Breast epithelium (tissue), 4 donors: ENCODE measurements at places on chromosomes 11 and 22.

- DNase-seq, result no peak
- H3K27ac ChIP-seq, result no peak overlapping the region
- H3K27me3 ChIP-seq, result no peaks in the 10 kb centered on the region
- no peaks in the 10 kb centered on the region for H3K4me1 ChIP-seq
Observed at GRCh38 chr11:32365192-32365591, 70.1 kb downstream of the WT1 start.

DNA sequence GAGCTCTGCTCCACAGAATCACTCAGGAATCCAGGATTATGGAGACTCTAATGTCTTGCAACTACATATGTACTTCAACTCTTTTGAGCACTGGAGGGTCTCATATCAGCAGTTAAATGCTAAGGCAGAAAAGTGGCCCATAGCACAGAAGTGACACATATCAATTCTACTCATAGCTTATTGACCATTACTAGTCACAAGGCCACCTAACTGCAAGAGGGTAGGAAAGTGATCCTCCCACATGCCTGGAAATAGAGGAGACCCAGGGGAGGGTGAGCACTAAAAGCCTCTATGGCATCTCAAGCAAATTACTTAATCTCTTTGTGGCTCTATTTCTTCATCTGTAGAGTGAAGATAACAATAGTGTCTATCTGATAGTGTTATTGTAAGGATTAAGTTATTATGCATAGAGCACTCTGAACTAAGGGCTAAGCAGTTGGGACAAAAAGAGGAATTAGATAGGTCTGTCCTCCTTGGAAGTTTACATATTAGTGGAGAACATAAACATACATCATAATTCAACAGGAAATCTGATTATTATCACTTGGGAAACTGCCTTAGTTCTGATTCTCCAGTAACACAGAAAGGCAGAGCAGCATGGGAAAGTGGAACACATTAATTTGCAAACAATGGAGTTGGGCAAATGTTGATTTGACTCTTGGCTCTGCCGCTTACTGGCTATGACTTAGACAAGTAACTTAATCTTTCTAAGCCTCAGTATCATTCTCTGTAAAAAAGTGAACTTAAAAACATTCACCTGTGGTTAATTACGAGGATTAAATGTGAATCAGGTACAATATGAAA lies 25.1 kb upstream of the USP47 start:
- H3K27ac ChIP-seq, result no peak overlapping the region
- H3K4me1 ChIP-seq, result no peaks in the 10 kb centered on the region
- no peak for DNase-seq

DNA sequence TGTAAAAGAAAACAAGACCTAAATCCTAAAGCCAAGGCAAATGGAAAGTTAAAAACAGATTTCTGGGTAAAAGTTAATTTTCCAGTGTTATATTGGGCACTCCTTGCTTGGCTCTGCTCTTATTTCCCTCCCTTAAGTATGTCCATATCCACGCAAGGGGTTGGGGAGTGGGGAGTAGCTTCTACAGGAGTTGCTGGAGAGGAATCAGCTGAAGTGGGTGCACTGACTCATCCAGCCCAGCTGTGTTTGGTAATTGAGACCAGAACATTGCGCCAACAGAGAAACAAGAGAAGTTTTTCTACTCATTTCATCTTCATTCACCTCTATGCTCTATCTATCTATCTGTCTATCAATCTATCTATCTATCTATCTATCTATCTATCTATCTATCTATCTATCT lies 298.4 kb upstream of the PDGFD start:
- DNase-seq, result no peak
- no peaks in the 10 kb centered on the region for H3K27me3 ChIP-seq
- H3K27ac ChIP-seq, result no peak overlapping the region
- no peak overlapping the region for H3K4me3 ChIP-seq

- no peak for DNase-seq
- no peaks in the 10 kb centered on the region for H3K27me3 ChIP-seq
- no peaks in the 10 kb centered on the region for H3K4me1 ChIP-seq
- H3K36me3 ChIP-seq, result no peaks in the 10 kb centered on the region
- H3K27ac ChIP-seq, result no peak overlapping the region
- no peak overlapping the region for H3K4me3 ChIP-seq
Observed at GRCh38 chr22:20219667-20220628, 48.2 kb downstream of the RTN4R start.

DNA sequence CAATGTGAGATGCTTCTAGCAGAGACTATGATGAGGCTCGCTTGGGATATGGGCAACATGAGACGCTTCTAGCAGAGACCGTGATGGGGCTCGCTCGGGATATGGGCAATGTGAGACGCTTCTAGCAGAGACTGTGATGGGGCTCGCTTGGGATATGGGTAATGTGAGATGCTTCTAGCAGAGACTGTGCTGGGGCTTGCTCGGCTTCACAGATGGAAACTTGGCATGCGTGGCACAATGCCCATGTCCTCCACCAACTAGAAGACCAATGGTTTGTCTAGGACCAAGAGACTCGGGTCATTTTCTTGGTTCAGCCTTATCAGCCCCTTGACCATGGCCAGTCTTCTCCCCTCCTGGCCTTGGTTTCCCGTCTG lies 7.1 kb downstream of the MYEOV start:
- H3K27ac ChIP-seq, result no peak overlapping the region
- no peaks in the 10 kb centered on the region for H3K36me3 ChIP-seq
- no peak overlapping the region for H3K4me3 ChIP-seq
- no peak for DNase-seq

GRCh38 chr11:44729713-44730112 lies 3.0 kb downstream of the TSPAN18 start:
- H3K27me3 ChIP-seq, result no peaks in the 10 kb centered on the region
- H3K4me3 ChIP-seq, result no peak overlapping the region
- peaks cover 7% of the 10 kb centered on the region for H3K4me1 ChIP-seq
- H3K27ac ChIP-seq, result no peak overlapping the region
- no peak for DNase-seq
- no peaks in the 10 kb centered on the region for H3K36me3 ChIP-seq

GRCh38 chr11:35321532-35322317 lies 97.6 kb downstream of the SLC1A2 start:
- DNase-seq, result no peak
- peak overlapping the region; percentile 54 for H3K27ac ChIP-seq
- no peaks in the 10 kb centered on the region for H3K27me3 ChIP-seq
- H3K36me3 ChIP-seq, result no peaks in the 10 kb centered on the region
- no peak overlapping the region for H3K4me3 ChIP-seq

DNA sequence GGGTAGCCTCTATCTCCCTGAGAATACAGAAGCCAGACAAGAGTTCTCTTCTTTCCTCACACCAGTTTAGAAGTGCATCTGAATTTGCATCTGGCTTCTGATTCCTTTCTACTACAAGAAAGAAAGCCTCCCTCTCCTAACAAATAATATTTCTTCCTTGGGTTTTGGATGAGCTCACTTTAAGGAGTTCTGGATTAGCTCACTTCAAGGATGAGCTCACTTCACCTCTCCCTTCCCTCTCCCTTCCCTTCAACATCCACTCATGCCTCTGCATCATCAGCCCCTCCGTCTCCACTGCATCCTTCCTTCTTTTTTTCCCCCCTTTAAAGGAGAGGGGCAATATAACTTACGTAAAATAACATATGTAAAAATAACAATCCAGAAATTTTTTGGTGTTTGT lies 1.6 kb upstream of the MTNR1B start:
- no peaks in the 10 kb centered on the region for H3K4me1 ChIP-seq
- no peak for DNase-seq
- H3K27ac ChIP-seq, result no peak overlapping the region
- no peaks in the 10 kb centered on the region for H3K36me3 ChIP-seq
- H3K27me3 ChIP-seq, result peaks cover 25% of the 10 kb centered on the region

DNA sequence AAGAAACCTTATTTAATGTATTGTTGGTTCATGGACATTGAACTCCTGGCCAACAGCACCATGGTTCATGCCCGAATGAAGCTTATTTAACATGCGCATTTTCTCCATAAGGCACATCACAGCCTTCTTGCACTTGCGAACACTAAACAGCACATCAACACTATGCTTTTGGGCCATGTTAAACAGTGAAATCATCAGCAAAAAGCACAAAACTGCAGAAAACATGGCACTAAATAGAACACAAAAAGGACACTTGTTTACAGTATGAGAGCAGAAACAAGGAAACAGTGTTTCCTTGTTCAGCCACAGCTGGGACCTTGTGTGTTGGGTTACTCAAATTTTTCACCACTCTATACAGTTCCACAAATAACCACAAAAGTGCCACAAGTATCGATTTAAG lies 122.3 kb downstream of the MSANTD4 start:
- DNase-seq, result no peak
- no peaks in the 10 kb centered on the region for H3K4me1 ChIP-seq
- H3K27me3 ChIP-seq, result no peaks in the 10 kb centered on the region
- H3K27ac ChIP-seq, result no peak overlapping the region
- no peaks in the 10 kb centered on the region for H3K36me3 ChIP-seq

DNA sequence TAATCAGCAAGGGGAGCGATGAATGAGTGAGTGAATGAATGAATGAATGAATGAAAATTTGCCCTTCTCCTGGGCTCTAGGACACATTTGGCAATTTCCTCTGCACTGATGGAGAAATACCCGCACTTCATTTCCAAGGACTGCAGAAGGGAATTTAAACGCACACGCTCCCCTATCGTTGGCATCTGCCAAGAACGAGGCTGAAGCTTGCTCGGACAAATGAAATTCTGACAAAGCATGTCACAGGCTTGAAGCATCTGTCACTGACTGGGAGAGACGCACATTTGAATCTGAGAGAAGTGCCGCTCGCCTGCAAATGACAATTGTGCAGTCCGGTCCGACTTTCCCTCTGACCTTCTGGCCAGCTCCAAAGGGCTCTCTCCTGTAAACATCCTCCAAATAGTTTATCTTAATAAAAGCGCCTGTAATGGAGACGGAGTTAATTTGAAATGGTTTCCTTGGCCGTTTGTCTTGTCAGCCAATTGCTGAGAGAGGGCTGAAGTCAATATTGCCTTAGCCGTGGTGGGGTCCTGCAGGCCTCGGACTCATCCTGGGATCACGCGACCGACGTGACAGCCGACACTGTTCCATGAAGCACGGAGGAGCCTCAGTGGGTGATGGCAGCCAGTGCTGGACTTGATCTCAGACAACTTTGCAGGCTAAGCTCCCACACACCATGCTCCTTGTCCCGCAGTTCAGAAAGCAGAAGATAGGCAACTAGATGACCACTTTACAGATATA lies 260.7 kb downstream of the MN1 start:
- H3K36me3 ChIP-seq, result no peaks in the 10 kb centered on the region
- peaks cover 6% of the 10 kb centered on the region for H3K27me3 ChIP-seq
- H3K27ac ChIP-seq, result no peak overlapping the region

DNA sequence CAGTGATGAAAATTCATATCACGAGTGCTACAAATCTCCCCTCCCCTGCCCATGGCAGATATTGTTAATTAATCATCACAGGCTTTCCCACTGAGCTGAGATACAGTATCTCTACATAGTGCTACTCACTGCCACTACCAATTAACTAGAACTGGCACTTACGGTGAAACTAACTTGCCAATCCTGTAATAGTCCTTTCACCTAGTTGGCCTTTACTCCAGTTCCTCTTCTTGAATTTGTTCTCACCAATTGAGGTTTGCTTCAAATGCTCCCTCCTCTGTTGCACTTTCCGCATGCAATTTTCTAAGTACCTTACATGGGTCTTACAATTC lies 11.9 kb upstream of the PRRG4 start:
- DNase-seq, result no peak
- H3K4me3 ChIP-seq, result no peak overlapping the region
- H3K36me3 ChIP-seq, result no peaks in the 10 kb centered on the region
- no peaks in the 10 kb centered on the region for H3K27me3 ChIP-seq
- no peaks in the 10 kb centered on the region for H3K4me1 ChIP-seq
- no peak overlapping the region for H3K27ac ChIP-seq

- no peaks in the 10 kb centered on the region for H3K36me3 ChIP-seq
- no peaks in the 10 kb centered on the region for H3K4me1 ChIP-seq
- no peak overlapping the region for H3K4me3 ChIP-seq
- no peak overlapping the region for H3K27ac ChIP-seq
Observed at GRCh38 chr11:46122945-46123715, 1.9 kb upstream of the PHF21A start.
